Thymus (tissue), 14 donors: ENCODE measurements at places on chromosomes 5 and 9. TPM values are rescaled to one million over a fixed set of nuclear protein-coding genes. Genes with fewer than 3 reads are reported as not detected.

GRCh38 chr5:157502143-157502647, 42.2 kb downstream of the NIPAL4 start:
- no peaks in the 10 kb centered on the region for H3K27me3 ChIP-seq
- H3K36me3 ChIP-seq, result no peaks in the 10 kb centered on the region
- no peak for DNase-seq
- H3K4me1 ChIP-seq, result peaks cover 4% of the 10 kb centered on the region
- no peak overlapping the region for H3K4me3 ChIP-seq
- no peak overlapping the region for H3K27ac ChIP-seq

GRCh38 chr5:79183617-79184016, 52.3 kb upstream of the JMY start:
- H3K27me3 ChIP-seq, result no peaks in the 10 kb centered on the region
- H3K4me3 ChIP-seq, result no peak overlapping the region
- H3K27ac ChIP-seq, result no peak overlapping the region
- no peaks in the 10 kb centered on the region for H3K4me1 ChIP-seq
- DNase-seq, result no peak

- no peaks in the 10 kb centered on the region for H3K36me3 ChIP-seq
- no peak overlapping the region for H3K27ac ChIP-seq
These were observed 22.9 kb downstream of the DNAH5 start for GRCh38 chr5:13921578-13921977.

Gene STKLD1
- 1.5 TPM for polyA plus RNA-seq

Gene IL13
- 1.0 TPM for polyA plus RNA-seq

Gene SPOCK1
- polyA plus RNA-seq, result 8.6 TPM
